Gastrocnemius medialis (tissue), 4 donors: ENCODE measurements at places on chromosomes 4 and X.

DNA sequence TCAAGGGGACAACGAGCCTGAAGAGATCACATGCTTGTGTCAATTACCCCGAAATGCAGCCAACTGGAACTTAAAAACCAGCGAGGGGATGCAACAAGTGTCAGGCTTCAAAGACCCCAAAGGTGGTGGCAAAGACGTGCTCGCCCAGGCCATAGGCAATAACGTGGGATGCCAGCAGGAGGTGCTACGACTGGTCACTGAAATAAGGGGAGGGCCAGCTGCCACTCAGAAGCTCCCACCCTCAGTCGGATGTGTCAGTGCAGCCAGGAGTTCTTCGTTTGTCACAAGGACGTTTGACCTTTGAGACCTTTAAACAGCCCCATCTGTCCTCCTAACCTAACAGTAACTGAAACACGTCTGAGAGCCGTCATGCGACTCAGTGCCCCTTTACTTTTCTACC lies 556.8 kb upstream of the PCDH10 start:
- H3K4me3 ChIP-seq: no peak overlapping the region
- H3K4me1 ChIP-seq: no peaks in the 10 kb centered on the region
- H3K27me3 ChIP-seq: no peaks in the 10 kb centered on the region

DNA sequence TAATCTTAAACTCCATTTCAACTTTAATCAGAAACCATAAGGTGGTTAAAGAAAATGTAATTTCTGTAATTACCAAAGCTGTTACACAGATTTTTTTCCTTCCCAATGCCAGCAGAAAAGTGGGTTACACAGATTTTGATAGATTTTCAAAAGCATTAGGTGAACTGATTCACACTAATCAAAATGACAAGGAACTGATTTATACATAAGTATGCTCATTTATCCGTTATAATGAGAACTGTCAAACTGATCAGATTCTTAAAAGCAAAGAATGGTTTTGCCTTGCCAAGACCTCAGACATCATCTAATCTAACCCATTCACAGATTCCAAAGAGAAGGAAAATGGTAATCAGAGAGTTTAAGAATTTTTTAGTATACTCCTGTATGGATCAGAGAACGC lies 5.2 kb downstream of the UGDH start:
- no peaks in the 10 kb centered on the region for H3K27me3 ChIP-seq
- no peak for DNase-seq
- H3K27ac ChIP-seq: no peak overlapping the region

DNA sequence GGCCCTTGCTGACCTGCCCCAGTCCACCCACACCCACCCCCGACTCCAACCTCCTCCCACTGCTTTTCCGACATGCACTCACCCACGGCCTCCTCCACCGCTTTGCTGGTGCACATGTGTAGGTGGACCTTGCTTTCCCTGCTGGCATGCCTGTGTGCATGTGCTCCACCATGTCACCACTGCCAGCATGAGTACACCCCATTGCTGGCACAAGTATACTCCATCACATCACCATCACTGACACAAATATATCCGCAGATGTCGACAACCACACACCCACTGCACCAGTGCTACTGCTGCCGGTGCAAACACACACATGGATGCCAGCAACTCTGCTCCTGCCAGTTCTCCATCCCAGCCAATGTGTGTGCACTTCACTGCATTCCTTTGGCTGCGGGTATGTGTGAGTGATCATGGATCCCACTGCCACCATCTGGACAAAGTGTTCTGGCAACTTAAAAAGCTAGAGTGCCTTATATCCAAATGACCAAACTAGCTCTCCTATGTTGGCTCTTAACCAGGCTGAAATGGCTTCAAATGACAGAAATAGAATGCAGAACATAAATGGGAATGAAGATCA lies 1072.3 kb downstream of the RAPGEF2 start:
- no peak overlapping the region for H3K27ac ChIP-seq
- no peaks in the 10 kb centered on the region for H3K27me3 ChIP-seq
- no peak overlapping the region for H3K4me3 ChIP-seq
- no peak for DNase-seq
- H3K36me3 ChIP-seq: no peaks in the 10 kb centered on the region

GRCh38 chr4:116438981-116439729 lies 646.2 kb downstream of the TRAM1L1 start:
- H3K27ac ChIP-seq: no peak overlapping the region
- no peaks in the 10 kb centered on the region for H3K27me3 ChIP-seq
- H3K36me3 ChIP-seq: no peaks in the 10 kb centered on the region
- no peak overlapping the region for H3K4me3 ChIP-seq
- no peaks in the 10 kb centered on the region for H3K4me1 ChIP-seq

DNA sequence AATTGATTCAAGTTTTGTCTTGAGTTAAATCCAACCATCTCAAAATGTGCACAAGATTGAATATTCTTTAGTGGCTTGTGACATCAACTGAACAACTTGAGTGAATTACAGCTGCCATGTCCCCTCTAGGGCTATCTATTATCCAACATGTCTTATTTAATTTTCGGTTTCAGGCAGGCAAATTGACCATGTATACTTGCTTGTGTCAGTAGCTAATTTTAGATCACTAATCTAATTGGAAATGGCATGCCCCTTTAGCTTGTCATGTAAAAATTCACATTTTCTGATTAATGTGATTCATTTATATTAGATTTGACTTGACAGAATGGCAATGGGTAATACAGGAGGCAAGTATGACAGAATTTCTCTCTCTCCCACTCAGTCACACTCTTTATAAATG lies 93.2 kb upstream of the NR0B1 start:
- H3K36me3 ChIP-seq: no peaks in the 10 kb centered on the region
- H3K4me1 ChIP-seq: no peaks in the 10 kb centered on the region
- no peak overlapping the region for H3K27ac ChIP-seq
- DNase-seq: no peak
- no peak overlapping the region for H3K4me3 ChIP-seq

DNA sequence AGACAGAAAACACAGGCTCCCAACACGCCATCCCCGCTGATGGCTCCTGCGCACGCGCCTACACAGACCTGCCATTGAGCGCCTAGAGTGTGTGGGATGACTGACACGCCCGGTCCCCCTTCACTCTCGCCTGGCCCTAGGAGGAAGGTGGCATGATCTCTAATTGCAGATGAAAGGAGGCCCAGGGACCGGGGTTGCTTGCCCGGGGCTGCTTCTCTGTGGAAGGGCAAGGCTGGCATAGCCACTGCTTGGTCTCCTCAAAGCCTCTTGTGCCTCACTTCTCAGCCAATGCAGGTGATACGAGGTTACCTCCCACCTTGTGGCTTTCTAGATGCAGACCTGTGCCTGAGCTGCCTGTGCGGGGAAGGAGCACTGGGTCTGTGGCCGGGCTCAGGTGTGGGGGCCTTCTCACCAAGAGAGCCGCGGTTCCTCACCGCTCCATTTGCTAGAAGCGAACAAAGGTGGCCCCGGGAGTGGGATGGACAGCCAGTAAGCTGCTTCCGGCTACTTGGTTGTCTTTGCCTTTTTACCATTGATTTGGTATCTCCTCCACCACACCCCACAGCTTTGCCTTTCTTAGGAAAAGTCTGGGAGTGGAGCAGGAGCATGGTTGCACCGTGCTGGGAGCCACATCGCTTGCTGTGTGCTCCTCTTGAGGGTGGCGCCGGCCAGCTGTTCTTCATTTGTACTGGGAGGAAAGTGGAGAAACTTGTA lies 47.0 kb downstream of the TBC1D14 start:
- H3K4me3 ChIP-seq: no peak overlapping the region
- H3K36me3 ChIP-seq: no peaks in the 10 kb centered on the region
- DNase-seq: no peak
- H3K27ac ChIP-seq: no peak overlapping the region
